Vagina (tissue), 2 donors: ENCODE measurements at places on chromosomes 4 and X.

GRCh38 chr4:25489253-25489797 is 112.3 kb downstream of the ANAPC4 start:
- no peak for DNase-seq

- no peak for DNase-seq
Observed at GRCh38 chrX:5716666-5717065, 512.0 kb downstream of the NLGN4X start.

GRCh38 chr4:169151671-169152070 is 119.1 kb downstream of the SH3RF1 start:
- no peak for DNase-seq

DNA sequence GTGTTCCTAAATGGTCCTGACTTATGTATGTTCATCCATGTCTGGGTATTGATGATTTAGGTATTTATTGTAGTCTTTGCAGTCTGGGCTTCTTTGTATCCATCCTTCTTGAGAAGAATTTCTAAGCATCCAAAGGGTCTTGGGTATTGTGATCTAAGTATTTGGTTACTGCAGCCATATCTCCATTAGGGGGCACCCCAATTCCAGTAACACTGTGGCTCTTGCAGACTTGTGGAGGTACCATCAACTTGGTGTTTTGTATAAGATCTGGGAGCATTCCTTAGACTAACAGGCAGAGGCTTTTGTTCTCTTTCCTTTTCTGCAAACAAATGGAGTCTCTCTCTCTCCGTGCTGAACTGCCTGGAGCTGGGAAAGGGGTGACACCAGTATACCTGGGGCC is 113.7 kb upstream of the NEXMIF start:
- no peak for DNase-seq

- no peak for DNase-seq
Observed at GRCh38 chrX:63889001-63889400, 104.0 kb upstream of the ARHGEF9 start.

DNA sequence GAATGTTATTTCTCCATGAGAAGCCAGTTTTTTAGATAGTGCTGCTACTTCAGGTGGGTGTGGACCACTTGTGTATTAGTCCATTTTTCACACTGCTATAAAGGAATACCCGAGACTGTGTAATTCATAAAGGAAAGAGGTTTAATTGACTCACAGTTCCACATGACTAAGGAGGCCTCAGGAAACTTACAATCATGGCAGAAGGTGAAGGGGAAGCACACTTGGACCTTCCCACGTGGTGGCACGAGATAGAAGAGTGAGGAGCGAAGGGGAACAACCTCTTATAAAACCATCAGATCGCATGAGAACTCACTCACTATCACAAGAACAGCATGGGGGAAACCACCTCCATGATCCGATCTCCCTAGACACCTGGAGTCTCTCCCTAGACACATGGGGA is 3.4 kb upstream of the PPID start:
- DNase-seq, result no peak

DNA sequence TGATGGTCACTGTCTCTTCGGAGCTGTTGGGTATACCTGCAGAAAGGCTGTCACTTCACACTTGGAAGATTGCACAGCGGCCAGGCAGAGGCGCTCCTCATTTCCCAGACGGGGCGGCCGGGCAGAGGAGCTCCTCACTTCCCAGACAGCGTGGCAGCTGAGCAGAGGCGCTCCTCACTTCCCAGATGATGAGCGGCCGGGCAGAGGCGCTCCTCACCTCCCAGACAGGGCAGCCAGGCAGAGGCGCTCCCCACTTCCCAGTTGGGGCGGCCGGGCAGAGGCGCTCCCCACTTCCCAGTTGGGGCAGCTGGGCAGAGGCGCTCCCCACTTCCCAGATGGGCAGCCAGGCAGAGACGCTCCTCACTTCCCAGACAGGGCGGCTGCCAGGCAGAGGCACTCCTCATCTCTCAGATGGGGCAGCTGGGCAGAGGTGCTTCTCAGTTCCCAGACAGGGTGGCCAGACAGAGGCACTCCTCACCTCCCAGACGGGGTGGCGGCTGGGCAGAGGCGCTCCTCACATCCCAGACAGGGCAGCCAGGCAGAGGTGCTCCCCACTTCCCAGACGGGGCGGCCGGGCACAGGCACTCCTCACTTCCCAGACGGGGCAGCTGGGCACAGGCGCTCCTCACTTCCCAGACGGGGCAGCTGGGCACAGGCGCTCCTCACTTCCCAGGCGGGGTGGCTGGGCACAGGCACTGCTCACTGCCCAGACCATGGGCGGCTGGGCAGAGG is 18.8 kb downstream of the PABPC1L2B start:
- no peak for DNase-seq

- no peak for DNase-seq
Observed at GRCh38 chr4:124432500-124432899, 280.0 kb downstream of the ANKRD50 start.

DNA sequence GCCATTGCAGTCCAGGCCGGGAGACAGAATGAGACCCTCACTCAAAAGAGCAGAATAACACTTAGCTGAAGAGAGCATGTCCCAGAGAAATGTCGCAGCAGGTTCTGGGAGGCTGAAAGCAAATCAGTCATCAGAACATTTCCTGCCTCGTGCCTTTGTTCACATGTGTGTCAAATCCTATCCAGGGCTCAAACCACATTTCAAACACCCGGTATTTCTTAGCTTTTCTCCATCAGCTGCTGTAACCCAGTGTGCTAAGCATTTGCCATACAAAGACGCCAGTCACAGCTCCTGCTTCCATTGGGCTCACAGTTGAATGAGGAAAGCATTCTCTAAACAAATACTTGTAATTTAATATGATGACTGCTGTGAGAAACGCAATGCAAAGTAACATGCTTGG is 6.0 kb downstream of the PALLD start:
- DNase-seq, result no peak

- no peak for DNase-seq
Observed at GRCh38 chrX:108584617-108585211, 145.1 kb downstream of the COL4A5 start.

GRCh38 chr4:155948541-155948940 is 5.1 kb downstream of the CTSO start:
- DNase-seq, result no peak

DNA sequence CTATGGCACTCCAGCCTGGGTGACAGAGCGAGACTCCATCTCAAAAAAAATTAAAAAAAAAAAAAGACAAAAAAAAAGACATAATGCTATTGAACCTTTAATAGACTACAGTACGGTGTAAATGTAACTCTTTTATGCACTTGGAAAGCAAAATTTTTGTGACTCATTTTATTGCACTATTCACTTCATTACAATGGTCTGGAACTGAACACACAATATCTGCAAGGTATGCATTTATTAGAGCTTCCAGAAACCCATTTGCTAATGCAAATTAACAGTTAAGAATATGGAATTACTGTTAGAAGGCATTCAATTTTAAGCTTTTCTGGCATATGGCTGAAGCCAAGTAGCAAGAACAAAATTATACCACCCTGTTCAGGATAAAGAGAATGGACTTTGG is 176.3 kb downstream of the OPHN1 start:
- DNase-seq, result no peak

- no peak for DNase-seq
Observed at GRCh38 chr4:174398728-174399127, 115.0 kb downstream of the CEP44 start.

DNA sequence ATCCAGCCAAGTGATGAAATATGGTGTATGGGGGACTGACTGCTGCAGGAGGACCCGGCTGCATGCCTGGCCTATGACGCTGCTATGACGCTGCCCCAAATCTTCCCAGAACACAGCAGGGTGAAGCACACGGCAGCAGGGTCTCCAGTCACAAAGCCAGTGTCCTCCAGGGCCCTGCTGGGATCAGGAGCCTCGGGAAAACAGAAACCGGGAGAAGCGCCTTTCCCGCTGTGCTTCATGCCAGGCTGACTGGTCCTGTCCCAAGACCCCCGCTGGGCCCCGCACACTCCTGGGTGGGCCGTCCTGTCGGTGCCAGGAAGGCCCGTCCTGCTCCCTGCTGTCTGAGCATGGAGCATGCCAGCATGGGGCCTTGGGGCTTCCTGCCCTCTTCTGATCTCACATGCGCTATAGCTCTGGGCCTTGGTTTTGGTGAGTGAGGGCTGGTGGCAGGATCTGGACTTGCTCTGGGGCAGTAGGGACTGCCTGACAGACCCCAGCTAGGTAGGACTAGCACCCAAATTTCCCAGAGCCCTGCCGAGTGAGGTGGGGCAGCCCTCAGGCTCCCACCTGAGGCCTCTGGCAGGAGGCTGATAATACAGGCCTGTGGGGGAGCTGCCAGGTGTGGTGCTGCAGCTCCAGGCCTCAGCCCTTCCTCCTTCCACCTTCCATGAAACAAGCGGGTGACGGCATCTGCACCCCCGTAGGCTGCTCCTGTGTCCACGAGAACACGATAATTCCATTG is 64.0 kb downstream of the ACOX3 start:
- no peak for DNase-seq

DNA sequence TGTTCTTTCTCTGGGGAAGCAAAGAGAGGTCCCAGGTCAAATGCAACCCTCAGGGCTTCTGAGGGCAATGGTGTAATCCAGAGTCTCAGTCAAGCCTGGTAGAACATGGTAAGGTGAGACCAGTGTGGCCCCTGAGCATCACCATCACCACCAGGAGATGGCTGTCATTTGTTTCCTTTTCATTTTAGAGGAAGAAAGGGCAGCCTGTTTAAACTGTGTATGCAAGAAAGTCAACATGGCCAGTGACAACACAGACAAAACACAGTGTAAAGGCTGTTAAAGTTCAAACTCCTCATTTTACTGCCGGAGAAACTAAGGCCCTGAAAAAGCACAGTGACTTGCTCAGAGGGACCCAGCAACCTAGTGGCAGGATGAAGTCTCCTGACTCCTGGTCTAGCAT is 2.0 kb upstream of the EDA start:
- DNase-seq, result no peak

- DNase-seq, result no peak
Observed at GRCh38 chrX:154091678-154092077, 5.8 kb downstream of the MECP2 start.

- DNase-seq, result no peak
Observed at GRCh38 chrX:130173190-130173895, 1.6 kb downstream of the RAB33A start.

DNA sequence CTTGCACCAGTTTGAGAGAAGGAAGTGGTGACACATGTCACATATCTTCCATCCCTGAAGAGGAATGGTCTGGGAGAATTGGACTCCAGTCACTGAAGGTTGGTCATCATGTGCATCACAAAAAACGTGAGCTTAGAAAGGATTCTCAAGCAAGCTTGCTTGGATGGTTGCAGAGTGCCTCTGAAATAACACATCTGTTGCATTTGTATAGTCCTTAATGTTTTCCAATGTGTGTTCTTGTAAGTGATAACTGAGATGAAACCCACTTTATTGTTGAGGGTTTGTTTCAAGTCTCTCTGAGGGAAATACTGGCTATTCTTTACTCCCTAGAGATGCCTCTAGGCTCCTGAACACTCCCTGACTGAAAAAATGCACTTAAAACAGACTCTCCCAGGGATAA is 184.5 kb upstream of the MBNL3 start:
- no peak for DNase-seq

DNA sequence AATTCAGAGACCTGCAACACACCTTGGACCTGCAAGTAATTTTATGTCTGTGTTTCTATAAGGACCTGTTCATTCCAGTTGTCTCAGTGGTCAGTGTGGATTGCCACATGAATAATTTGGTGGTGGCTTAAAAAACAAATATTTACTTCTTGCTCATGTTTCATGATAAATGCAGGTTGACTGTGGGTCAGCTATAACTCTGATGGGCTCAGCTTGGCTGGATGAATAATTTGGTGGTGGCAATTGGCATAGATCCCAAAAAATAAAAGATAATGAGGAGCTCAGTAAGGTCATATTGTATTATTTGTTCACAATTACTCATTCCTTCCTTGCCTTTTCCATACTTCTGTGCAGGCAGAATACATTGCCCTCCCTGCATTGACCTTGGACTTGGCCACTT is 18.9 kb upstream of the SCRG1 start:
- DNase-seq, result no peak

- DNase-seq, result no peak
Observed at GRCh38 chr4:13618212-13618806, 9.2 kb downstream of the BOD1L1 start.

GRCh38 chrX:116009861-116010710 is 160.5 kb upstream of the AGTR2 start:
- DNase-seq, result no peak

DNA sequence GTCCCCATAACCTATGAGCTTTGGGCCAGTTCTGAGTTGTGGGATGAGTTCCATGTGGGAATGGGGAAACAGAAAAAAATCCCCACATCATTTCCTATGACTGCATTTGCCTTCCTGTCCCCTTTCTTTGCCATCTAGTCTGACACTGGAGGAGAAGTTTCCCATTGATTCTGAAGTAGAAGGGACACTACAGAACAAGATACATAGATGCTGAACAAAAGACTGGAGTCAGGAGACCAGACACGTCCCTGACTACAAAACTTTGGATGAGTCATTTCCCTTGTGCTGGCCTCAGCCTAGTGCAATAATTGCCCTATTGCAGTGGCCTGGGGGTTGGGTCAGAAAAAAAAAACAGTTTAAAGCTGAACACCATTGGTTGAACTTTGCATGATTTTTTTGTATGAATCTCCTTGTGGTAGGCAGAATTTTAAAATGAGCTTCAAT is 22.1 kb downstream of the BEX3 start:
- DNase-seq, result no peak

- DNase-seq, result no peak
Observed at GRCh38 chr4:7458477-7458876, 23.7 kb upstream of the PSAPL1 start.

- no peak for DNase-seq
Observed at GRCh38 chr4:72770708-72771107, 201.7 kb upstream of the ADAMTS3 start.

- no peak for DNase-seq
Observed at GRCh38 chr4:99966692-99967091, 16.6 kb upstream of the H2AZ1 start.
